IMR-90 (cell line): ENCODE measurements at places on chromosomes 12 and 14. TPM values are rescaled to one million over a fixed set of nuclear protein-coding genes. Genes with fewer than 3 reads are reported as not detected.

- DNase-seq: no peak
Measured at GRCh38 chr12:51953864-51954263, 2.4 kb downstream of the ACVR1B start.

DNA sequence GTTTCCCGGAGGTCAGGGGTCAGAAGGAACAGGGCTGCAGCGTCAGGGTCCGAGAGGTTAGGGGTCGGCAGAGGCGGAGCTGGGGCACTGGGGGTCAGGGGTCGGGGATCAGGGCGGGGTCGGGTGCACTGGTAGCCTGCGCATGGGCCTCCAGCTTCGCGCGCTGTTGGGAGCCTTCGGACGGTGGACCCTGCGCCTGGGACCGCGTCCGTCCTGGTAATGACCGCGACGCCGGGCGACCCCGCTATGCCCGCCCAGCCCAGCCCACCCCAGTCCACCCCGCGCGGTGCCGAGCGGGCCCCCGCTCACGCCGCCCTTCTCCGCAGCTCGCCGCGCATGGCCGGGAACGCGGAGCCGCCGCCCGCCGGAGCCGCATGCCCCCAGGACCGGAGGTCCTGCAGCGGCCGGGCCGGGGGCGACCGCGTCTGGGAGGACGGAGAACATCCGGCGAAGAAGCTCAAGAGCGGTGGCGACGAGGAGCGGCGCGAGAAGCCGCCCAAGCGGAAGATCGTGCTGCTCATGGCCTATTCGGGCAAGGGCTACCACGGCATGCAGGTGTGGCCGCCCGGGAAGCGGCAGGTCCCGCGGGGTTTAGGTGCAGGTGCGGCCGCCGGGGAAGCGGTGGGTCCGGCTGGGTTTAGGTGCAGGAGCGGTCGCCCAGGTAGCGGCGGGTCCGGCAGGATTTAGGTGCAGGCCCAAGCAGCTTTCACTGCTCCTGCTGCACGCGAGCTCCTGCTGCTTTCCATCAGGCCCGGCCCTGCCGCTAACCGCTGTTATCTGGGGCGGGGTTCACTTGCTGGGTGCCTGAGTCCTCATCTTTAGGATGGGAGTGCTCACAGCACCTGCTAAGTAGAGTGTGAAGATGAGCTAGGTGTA lies 743 bp downstream of the PUS1 start:
- peak; percentile 10 for DNase-seq

DNA sequence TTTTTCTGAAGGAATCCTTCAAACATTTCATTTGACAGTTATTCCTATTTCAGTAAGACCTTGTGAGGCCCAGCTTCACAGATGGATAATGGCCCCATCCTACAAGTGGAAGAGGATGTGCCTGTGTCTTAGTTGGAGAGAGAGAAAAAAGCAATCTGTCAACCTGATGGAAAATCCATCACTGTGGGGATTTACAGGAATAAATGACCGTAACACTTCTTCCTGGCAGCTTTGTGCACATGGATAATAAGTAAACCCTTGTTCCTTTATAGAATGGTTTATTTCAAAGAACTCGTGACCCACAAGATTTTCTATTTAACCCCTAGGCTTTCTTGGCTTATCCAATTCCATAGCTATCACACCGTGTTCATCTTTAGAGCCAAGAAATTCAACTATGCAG lies 121.4 kb upstream of the PCED1B start:
- no peak for DNase-seq

DNA sequence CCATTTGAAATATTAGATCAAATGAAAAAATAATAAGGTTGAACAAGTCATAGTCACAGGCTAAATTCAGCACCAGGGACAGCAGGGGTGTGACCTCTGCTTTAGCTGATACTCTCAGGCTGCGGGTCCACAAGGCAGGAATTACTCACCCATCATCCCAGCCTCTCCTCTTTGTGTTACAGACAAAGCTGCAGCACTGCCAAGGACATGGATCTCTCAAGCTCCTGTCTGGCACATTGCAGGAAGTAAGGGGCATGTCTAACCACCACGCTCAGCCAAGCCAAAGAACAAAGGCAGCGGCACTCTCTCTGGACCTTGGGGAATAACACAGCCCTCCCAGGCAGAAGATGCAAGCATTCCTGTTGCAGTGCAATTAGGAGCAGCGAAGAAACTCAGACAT lies 783.8 kb downstream of the VRK1 start:
- no peak for DNase-seq

DNA sequence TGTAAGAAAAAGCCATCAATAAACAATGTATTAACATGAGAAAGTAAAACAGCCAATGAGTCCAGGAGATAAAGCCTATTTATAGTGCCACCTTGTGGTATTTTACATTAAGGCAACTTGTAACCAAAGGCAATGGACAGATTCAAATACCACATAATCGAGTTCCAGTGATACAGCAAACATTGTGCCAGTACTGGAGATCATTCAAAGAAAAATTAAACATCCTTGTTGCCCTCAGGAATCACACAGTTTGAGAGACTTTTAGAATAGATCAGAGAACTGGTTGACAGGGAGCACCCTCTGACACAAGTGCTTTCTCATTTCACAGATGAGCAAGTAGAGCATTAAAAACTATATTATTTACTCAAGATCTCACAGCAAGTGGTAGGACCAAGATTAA lies 98.1 kb downstream of the DDHD1 start:
- peak; percentile 72 for DNase-seq

GRCh38 chr12:66217342-66217917 lies 28.4 kb downstream of the IRAK3 start:
- DNase-seq: no peak

GRCh38 chr12:93568091-93568490 lies 4.4 kb upstream of the SOCS2 start:
- DNase-seq: no peak

DNA sequence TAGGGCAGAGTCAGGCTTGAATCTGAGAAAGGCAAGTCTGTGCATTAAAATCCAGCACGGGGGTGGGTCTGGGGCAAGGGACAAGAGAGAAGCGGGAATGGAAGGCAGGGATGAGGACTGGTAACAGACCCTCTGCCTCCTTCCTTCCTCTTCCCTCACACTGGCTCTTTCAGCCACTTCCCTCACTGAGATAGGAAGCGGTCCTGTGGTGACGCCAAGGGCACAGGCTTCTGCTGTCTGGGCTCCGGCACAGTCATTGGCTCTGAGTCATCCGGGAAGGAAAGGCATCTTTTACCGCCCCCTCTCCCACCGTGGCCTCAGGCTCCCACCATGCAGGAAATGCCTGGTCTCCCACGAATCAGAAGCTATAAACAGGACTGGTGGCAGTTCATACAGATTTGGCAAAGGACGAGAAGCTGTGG lies 70.2 kb downstream of the ETV6 start:
- DNase-seq: peak; percentile 98

- peak; percentile 73 for DNase-seq
Measured at GRCh38 chr12:115149279-115149678, 465.3 kb upstream of the TBX3 start.

- no peak for DNase-seq
Measured at GRCh38 chr14:29815016-29815674, 112.5 kb downstream of the PRKD1 start.

GRCh38 chr12:106445959-106446358 lies 88.4 kb downstream of the POLR3B start:
- DNase-seq: no peak

DNA sequence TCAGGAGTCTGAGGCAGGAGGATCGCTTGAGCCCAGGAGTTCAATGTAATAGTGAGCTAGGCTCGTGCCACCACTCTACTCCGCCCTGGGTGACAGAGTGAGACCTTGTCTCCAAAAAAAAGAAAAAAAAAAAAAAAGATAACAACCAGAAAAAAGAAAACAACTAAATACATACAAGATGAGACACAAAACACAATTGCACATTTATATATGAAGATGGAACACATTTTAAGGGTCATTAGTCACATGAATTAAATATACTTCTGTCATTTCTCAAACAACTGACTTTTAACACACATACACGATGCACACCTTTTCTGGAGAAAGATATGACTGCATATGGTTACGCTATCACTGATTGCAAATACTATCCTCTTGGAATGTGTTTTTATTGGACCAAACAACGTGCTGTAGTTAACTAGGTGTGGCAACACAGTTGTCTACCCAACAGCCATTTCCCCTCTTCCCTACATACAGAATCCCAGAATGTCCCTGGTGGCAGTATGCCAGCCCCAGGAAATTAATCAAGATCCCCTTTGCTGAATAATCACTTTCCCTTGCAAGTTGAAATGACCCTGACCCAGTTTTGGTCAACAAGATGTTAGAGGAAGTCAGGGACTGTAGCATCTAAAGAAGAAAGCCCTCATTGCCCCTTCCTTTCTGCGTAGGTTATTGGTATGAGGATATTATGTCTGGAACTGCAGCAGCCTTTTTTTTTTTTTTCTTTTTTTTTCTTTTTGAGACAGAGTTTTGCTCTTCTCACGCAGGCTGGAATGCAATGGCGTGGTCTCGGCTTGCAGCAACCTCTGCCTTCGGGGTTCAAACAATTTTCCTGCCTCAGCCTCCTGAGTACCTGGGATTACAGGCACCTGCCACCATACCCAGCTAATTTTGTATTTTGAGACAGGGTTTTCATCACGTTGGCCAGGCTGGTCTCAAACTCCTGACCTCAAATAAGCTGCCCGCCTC lies 5.6 kb upstream of the MYL6B start:
- DNase-seq: no peak

DNA sequence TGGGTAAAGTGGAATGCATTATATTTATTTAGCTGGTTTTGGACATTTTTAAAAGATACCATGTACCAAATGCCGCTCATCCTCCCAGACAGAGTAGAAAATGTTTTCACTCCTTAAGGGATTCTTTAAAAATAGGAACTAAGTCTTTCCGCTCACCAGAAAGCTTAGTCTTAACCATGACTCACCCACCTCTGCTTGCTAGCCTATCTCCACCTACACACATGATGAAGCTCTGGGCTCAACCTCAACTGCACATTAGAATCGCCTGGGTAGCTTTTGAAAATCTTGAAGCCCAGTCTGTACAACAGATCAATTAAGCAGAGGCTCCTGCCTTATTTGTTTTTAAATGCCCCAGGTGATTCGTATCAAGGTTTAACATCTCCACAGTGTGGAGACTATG lies 260.5 kb downstream of the NEDD1 start:
- no peak for DNase-seq

The LMNTD1 gene
- polyA plus RNA-seq: 1.3 and 1.5 TPM in 2 replicates

The MANSC1 gene
- polyA plus RNA-seq: 1.9 and 2.2 TPM in 2 replicates

The GLIPR1L2 gene
- polyA plus RNA-seq: 0.07 and 0.13 TPM in 2 replicates

The TAS2R7 gene
- not detected in 2 replicates for polyA plus RNA-seq
